ENCODE measurements at places on chromosomes 2 and 18. TPM values are rescaled to one million over a fixed set of nuclear protein-coding genes. Genes with fewer than 3 reads are reported as not detected.

The SKA1 gene
- total RNA-seq, result not detected

The DSG1 gene
- not detected for total RNA-seq

The GATA6 gene
- 99.1 TPM for total RNA-seq

The C1QL2 gene
- 0.20 TPM for total RNA-seq

The SCN9A gene
- 3.4 TPM for total RNA-seq

The SLC4A5 gene
- total RNA-seq, result 2.4 TPM

The ALPI gene
- not detected for total RNA-seq

The GKN1 gene
- not detected for total RNA-seq

The CDCA7 gene
- 2.3 TPM for total RNA-seq

The GALR1 gene
- under 0.01 TPM for total RNA-seq

The SP9 gene
- not detected for total RNA-seq

The IGFBP5 gene
- total RNA-seq, result 2,824 TPM

The RAX gene
- not detected for total RNA-seq

The ZNF514 gene
- 24.4 TPM for total RNA-seq

The MC4R gene
- total RNA-seq, result not detected

The CAPN10 gene
- 31.3 TPM for total RNA-seq

The INPP5D gene
- total RNA-seq, result 7.7 TPM

The ARHGAP15 gene
- 2.4 TPM for total RNA-seq

The DOK1 gene
- total RNA-seq, result 12.9 TPM

The SLC38A11 gene
- total RNA-seq, result 1.2 TPM

The TIGD1 gene
- total RNA-seq, result 7.6 TPM

The PTH2R gene
- total RNA-seq, result not detected

The ITPRIPL1 gene
- total RNA-seq, result 0.92 TPM

The USP37 gene
- total RNA-seq, result 13.3 TPM

The B3GNT7 gene
- total RNA-seq, result 14.3 TPM

The SERPINB4 gene
- total RNA-seq, result not detected

The CHST9 gene
- not detected for total RNA-seq

The HYCC2 gene
- 13.7 TPM for total RNA-seq

The SLC30A3 gene
- not detected for total RNA-seq

The CAPN13 gene
- 0.23 TPM for total RNA-seq

The UGT1A5 gene
- total RNA-seq, result not detected

The CELF4 gene
- 1.1 TPM for total RNA-seq

The RNF125 gene
- total RNA-seq, result 1.3 TPM

The VAMP5 gene
- total RNA-seq, result 25.6 TPM

The SGPP2 gene
- total RNA-seq, result not detected

The PRKAG3 gene
- not detected for total RNA-seq

The SULT1C4 gene
- total RNA-seq, result 27.2 TPM

The SERPINB13 gene
- not detected for total RNA-seq

The POTEI gene
- 0.30 TPM for total RNA-seq

The ACVR1C gene
- 1.3 TPM for total RNA-seq

The C2orf78 gene
- not detected for total RNA-seq

The KCNE4 gene
- 3.0 TPM for total RNA-seq

Data from ovary (tissue), 10 donors.